ENCODE measurements at places on chromosomes 5 and 9. TPM values are rescaled to one million over a fixed set of nuclear protein-coding genes. Genes with fewer than 3 reads are reported as not detected.

DNA sequence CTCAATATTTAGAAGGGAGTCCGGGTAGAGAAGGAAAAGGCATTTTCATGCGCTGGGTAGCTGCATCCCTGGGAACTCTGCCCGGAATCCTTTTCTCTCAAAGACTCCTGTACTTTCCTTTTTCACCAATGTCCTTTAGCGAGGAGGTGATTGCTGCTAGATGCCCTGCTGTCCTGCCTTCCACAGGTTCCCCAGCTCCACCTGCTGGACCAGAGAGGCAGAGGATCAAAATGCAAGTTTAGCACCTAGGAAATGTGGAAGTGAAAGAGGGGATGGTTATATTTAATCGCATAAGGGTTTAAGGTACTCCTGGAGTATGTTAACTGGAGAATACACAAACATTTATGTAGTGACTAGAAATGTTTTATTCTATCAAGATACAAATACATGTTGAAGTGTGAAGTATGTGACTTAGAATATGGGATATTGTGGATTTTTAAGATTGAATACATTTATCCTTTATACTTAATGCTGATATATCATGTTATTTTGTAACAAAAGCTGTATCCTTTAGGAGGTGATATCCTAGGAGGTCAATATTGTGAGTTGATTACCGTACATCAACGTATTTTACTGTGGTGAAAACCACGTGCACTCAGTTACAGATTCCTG lies 145.7 kb downstream of the ARHGAP26 start:
- peaks cover 9% of the 10 kb centered on the region for H3K36me3 ChIP-seq
- no peak for DNase-seq
- no peak overlapping the region for H3K27ac ChIP-seq
- H3K4me3 ChIP-seq = no peak overlapping the region
- no peaks in the 10 kb centered on the region for H3K4me1 ChIP-seq
- H3K27me3 ChIP-seq = no peaks in the 10 kb centered on the region

GRCh38 chr5:140553657-140554056 lies 3.6 kb downstream of the SRA1 start:
- H3K27ac ChIP-seq = no peak overlapping the region
- H3K36me3 ChIP-seq = peaks cover 10% of the 10 kb centered on the region
- H3K27me3 ChIP-seq = no peaks in the 10 kb centered on the region

DNA sequence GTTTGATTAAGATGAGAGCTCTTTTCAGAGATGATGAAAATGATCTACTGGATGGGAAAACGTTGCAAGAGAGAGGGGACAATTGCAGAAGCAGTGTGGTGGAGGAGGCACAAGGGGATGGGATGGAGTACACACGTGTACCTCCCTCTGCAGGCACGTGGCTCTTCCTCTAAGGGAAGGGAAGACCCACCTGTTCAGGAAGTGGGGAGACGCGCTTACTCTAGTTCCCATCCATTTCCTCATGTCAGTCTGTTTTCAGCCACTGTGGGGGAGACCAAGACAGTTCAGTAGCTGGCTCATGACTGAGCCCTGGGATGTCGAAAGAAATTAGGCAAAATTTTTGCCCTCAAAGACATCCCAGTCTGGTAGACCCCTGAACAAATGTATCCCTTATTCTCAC lies 619.2 kb upstream of the CLINT1 start:
- no peak overlapping the region for H3K27ac ChIP-seq
- no peak overlapping the region for H3K4me3 ChIP-seq
- DNase-seq = no peak
- no peaks in the 10 kb centered on the region for H3K27me3 ChIP-seq
- H3K4me1 ChIP-seq = no peaks in the 10 kb centered on the region
- H3K36me3 ChIP-seq = no peaks in the 10 kb centered on the region

DNA sequence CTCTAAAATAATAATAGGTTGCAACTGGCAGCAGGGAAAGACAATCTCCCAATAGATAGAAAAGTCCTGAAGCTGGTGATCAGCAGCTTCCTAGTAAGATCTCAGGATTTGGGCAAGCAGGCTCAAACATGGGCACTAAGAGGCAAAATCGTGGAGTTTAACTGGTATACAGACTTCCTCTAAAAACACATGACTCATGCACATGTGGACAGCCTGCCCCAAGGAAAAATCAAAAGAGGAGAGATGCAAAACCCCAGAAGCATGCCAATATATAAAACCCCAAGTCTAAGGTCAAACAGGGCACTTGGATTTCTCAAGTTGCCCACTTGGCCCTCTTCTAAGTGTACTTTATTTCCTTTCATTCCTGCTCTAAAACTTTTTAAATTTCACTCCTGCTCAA lies 62.8 kb downstream of the CDKN2A start:
- H3K36me3 ChIP-seq = no peaks in the 10 kb centered on the region
- no peak for DNase-seq
- H3K4me1 ChIP-seq = no peaks in the 10 kb centered on the region
- H3K27me3 ChIP-seq = no peaks in the 10 kb centered on the region
- H3K4me3 ChIP-seq = no peak overlapping the region
- no peak overlapping the region for H3K27ac ChIP-seq

- no peak overlapping the region for H3K4me3 ChIP-seq
- DNase-seq = no peak
- no peaks in the 10 kb centered on the region for H3K27me3 ChIP-seq
- H3K4me1 ChIP-seq = no peaks in the 10 kb centered on the region
- H3K27ac ChIP-seq = no peak overlapping the region
Measured at GRCh38 chr9:106953174-106953573, 90.2 kb downstream of the ZNF462 start.

DNA sequence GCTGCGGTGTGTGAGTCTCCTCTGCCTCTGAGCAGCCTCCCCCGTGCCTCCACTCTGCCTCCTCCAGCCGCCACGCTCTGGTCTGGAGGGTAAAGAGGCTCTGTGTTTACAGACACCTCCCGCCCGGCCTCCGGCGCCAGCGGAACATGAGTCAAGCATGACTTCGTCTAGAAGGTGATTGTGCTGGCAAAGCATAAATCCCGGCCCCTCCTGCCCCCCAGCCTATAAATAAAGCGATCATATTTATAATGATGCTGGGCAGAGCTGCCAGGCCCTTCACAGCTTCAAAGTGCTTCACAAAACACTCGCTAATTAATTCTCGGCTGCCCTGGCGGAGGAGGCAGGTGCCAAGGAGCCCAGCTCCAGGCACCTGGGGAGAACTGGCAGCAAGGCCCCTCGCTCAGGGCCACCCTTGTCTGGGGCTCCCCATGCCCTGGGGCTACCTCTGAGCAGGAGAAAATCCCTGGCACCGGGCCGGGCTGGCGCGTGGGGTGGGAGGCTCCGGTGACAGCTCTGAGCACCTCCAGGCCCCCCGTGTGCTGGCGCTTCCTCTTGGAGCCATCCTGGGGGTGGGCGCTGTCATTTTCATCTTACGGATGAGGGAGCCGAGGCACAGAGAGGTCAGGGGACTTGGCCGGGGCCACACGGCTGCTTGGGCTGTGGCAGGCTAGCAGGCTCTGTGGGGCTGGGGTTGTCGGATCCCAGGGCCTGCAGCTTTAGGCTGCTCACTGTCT lies 87.8 kb downstream of the RXRA start:
- no peaks in the 10 kb centered on the region for H3K27me3 ChIP-seq
- no peak overlapping the region for H3K27ac ChIP-seq
- no peaks in the 10 kb centered on the region for H3K4me1 ChIP-seq
- DNase-seq = no peak
- H3K4me3 ChIP-seq = no peak overlapping the region
- H3K36me3 ChIP-seq = no peaks in the 10 kb centered on the region

DNA sequence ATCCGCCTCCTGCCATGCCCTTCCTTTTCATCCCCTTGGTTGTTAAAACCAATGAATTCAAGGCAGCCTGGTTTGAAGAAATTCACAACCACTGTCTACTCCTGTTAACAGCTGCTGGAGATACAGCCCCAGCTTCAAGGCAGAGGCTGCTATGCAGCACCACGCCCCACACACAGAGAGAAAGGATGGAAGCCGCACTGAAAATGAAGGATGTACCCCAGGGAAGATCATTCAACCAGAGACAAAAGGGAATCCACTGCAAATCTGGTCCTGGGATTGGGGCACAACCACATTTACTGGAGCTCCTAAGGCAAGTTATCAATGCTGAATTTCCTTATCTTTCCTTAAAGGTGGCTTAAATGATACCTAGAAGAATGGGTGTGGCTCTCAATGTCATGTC lies 58.7 kb downstream of the DPYSL3 start:
- H3K27me3 ChIP-seq = peaks cover 4% of the 10 kb centered on the region
- H3K36me3 ChIP-seq = no peaks in the 10 kb centered on the region
- no peak overlapping the region for H3K4me3 ChIP-seq
- H3K27ac ChIP-seq = no peak overlapping the region
- no peaks in the 10 kb centered on the region for H3K4me1 ChIP-seq
- DNase-seq = no peak

DNA sequence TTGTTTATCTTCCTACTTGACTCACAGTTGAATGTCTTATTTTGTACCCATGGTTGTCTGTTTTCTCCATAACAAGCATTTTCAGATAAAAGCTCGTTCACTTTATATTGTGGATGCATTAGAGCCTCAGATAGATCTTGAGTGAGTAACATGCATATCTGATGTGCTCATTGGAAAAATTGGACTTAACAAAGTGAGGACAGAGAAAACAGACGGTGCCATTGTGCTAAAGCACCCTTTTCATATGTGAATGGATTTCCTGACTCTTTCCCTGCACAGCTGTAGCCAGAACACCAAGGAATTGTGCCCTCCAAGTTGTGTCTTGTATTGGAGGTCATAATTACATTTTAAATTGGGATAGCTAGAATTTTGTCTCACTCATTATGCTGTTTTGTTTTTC lies 325.8 kb upstream of the MEF2C start:
- no peaks in the 10 kb centered on the region for H3K4me1 ChIP-seq
- no peak for DNase-seq
- no peak overlapping the region for H3K27ac ChIP-seq
- no peaks in the 10 kb centered on the region for H3K27me3 ChIP-seq
- no peak overlapping the region for H3K4me3 ChIP-seq
- no peaks in the 10 kb centered on the region for H3K36me3 ChIP-seq

Gene SLC6A19
- not detected for total RNA-seq

GRCh38 chr5:58348996-58349728 lies 110.7 kb downstream of the PLK2 start:
- no peak overlapping the region for H3K27ac ChIP-seq
- H3K4me3 ChIP-seq = no peak overlapping the region
- H3K27me3 ChIP-seq = no peaks in the 10 kb centered on the region
- DNase-seq = no peak
- no peaks in the 10 kb centered on the region for H3K36me3 ChIP-seq

- no peak for DNase-seq
- H3K36me3 ChIP-seq = no peaks in the 10 kb centered on the region
- H3K4me1 ChIP-seq = no peaks in the 10 kb centered on the region
- H3K27me3 ChIP-seq = no peaks in the 10 kb centered on the region
- no peak overlapping the region for H3K27ac ChIP-seq
Measured at GRCh38 chr5:136004436-136004835, 24.4 kb upstream of the TGFBI start.

DNA sequence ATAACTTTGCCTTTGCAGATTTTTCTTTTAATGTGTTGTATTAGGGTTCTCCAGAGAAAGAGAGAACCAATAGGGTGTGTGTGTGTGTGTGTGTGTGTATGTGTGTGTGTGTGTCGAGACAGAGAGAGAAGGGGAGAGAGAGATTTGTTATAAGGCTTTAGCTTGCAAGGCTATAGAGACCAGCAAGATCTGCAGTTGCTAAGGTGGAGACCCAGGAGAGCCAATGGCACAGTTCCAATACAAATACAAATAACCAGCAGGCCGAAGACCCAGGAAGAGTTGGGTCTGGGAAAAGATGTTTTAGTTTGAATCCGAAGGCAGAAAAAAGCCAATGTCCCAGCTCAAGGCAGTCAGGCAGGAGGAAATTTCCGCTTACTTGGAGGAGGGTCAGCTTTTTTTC lies 23.0 kb downstream of the TMOD1 start:
- no peak for DNase-seq
- H3K36me3 ChIP-seq = no peaks in the 10 kb centered on the region
- no peaks in the 10 kb centered on the region for H3K4me1 ChIP-seq
- H3K4me3 ChIP-seq = no peak overlapping the region

GRCh38 chr9:134501761-134502265 lies 139.8 kb upstream of the COL5A1 start:
- H3K4me3 ChIP-seq = no peak overlapping the region
- no peaks in the 10 kb centered on the region for H3K4me1 ChIP-seq
- no peaks in the 10 kb centered on the region for H3K27me3 ChIP-seq
- no peak for DNase-seq
- H3K27ac ChIP-seq = no peak overlapping the region
- H3K36me3 ChIP-seq = no peaks in the 10 kb centered on the region

Measured in naive thymus-derived CD4-positive, alpha-beta T cell (primary cell).